ENCODE measurements at places on chromosomes 3 and 15. TPM values are rescaled to one million over a fixed set of nuclear protein-coding genes. Genes with fewer than 3 reads are reported as not detected.

The SNAPC5 gene
- total RNA-seq = 24.6 TPM

GRCh38 chr3:184241447-184242296 lies 7.1 kb downstream of the ALG3 start:
- peaks cover 8% of the 10 kb centered on the region for H3K4me1 ChIP-seq
- H3K27me3 ChIP-seq = no peaks in the 10 kb centered on the region
- no peak overlapping the region for H3K27ac ChIP-seq
- H3K4me3 ChIP-seq = no peak overlapping the region
- peak; percentile 12 for DNase-seq

The RASL12 gene
- total RNA-seq = not detected

DNA sequence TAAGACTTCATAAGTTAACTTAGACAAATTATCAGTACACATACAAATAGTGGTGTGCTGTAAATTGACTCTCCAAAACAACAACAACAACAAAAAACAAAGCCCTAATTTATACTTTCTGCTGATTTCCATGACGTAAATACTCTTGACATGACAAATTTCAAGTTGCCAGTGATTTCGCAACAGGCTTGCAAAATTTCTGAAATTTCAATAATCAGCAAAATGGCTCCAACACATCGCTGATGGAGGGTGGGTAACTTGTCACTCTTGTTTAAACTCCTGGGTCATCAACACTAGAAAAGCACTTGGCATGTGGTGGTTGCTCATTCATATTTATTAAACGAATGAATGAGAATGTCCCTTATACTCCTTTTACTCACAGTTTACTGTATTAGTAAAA lies 205.2 kb upstream of the SATB1 start:
- no peak overlapping the region for H3K4me3 ChIP-seq
- H3K27me3 ChIP-seq = no peaks in the 10 kb centered on the region
- no peak overlapping the region for H3K27ac ChIP-seq
- no peaks in the 10 kb centered on the region for H3K4me1 ChIP-seq
- DNase-seq = no peak

DNA sequence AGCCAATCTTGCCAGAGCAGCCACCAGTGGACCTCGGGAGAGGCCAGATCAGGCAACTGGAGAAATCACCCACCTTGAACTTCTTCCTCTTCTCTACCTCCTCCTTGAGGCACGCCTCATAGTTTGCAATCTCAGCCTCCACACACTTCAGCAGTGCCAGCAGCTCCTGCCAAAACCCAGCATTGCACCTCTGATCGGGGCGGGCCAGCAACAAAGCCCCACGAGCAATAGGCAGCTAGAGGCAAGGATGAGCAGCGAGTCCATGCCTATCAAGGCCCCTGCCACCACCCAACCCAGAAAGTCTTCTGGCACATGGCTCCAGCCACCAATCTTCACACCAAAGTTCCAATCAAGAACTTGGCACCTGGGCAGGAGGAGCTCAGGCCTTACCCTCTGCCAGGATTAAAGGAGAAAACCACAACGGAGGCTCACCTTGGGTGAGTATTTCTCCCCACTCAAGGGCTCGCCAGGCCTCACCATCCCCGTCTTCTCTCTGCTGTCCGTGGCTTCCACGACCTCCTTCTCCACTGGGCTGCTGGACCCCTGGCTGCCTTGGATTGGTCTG lies 42.1 kb downstream of the SEMA3G start:
- H3K27ac ChIP-seq = no peak overlapping the region
- no peaks in the 10 kb centered on the region for H3K27me3 ChIP-seq
- H3K4me3 ChIP-seq = no peak overlapping the region
- no peak for DNase-seq

DNA sequence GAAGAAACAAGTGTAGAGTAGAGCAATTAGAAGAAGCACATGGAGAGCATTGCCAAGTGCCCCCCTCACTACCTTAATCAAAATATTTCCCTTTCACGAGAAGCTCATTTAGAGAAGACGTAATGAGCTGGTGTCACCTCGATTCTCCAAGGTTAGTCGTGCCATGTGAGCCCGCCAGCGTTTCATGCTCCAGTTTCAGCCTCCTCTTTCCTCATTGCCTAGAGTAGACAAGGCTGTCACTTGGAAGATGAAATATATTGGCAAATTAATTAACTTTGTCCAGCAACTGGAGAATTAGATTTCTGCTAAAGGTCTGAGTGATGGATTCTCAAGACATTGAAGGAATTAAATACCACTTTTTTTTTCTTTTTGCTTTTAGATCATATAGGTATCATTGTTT lies 399.6 kb downstream of the TUSC7 start:
- H3K27ac ChIP-seq = no peak overlapping the region
- no peaks in the 10 kb centered on the region for H3K36me3 ChIP-seq
- DNase-seq = no peak
- H3K4me3 ChIP-seq = no peak overlapping the region

The CHRNA7 gene
- 0.23 TPM for total RNA-seq

The PLSCR2 gene
- not detected for total RNA-seq

GRCh38 chr3:37031096-37031682 lies 37.9 kb downstream of the MLH1 start:
- H3K27ac ChIP-seq = no peak overlapping the region
- no peak for DNase-seq
- no peaks in the 10 kb centered on the region for H3K4me1 ChIP-seq
- no peaks in the 10 kb centered on the region for H3K27me3 ChIP-seq

DNA sequence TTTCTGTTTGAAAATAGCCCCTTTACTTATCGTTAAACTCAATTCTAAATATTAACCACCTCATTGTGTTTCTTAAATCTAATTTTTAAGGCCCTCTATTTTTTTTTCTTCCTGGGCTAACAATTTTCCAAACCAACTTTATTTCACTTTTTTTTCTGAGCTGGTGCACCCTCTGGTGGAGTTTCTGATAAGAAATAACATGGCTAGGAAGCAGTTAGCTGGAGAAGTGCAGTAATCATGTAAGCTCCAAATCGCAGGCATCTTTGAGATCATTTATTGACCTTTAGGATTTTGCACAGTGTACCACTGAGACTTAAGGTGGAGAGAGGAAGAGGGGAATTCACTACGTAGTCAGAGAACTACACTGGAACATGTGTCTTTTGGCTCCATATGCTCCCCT lies 6.4 kb downstream of the TMEM207 start:
- no peaks in the 10 kb centered on the region for H3K4me1 ChIP-seq
- no peak overlapping the region for H3K27ac ChIP-seq
- DNase-seq = peak; percentile 30
- H3K4me3 ChIP-seq = no peak overlapping the region
- no peaks in the 10 kb centered on the region for H3K36me3 ChIP-seq

The SLC12A1 gene
- total RNA-seq = not detected

DNA sequence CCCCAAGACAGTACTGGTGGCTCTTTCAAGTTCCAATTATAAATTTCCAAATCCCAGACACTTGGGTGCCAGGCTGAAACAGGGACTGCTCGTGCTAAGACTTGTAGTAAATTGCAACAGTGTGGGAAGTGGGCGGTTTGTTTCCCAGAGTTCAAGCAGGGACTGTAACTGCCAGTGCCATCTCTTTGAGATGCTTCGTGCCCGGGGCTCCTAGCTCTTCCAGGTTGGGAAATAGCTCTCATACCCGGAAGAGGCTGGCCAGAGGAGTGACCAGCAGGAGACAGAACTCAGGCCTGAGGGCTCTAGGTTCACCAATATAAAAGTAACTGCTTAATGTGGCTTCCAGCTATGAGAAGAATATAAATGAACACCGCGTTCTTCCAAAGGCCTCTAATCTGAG lies 54.0 kb upstream of the NEO1 start:
- H3K27ac ChIP-seq = no peak overlapping the region
- H3K4me3 ChIP-seq = no peak overlapping the region
- no peaks in the 10 kb centered on the region for H3K36me3 ChIP-seq
- DNase-seq = peak; percentile 87
- peaks cover 6% of the 10 kb centered on the region for H3K4me1 ChIP-seq

The SLC51A gene
- total RNA-seq = not detected

DNA sequence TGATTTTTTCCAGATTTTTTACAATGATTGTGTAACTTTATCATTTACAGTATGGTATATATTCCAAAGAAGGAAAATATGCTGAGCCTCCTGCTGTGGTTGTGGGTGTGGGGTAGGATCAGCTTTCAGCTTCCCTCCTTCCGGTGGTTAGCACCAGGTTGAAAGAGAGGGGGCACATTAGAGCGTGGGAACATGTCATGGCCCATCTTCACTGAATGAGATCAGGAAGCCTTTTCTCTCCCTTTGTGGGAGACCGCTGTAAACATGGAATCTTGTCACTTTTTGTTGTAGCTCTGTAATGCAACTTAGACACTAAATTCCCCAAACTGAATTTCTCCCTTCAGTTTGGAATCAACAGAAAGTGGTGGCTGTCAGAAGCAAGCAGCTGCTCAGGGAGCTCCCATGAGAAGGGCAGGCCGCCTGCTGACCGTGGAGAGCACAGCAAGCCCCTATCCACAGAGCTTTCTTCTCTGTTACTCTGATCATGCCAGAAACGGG lies 86.7 kb upstream of the LIMD1 start:
- H3K27me3 ChIP-seq = no peaks in the 10 kb centered on the region
- no peak for DNase-seq
- no peak overlapping the region for H3K27ac ChIP-seq
- H3K36me3 ChIP-seq = peaks cover 3% of the 10 kb centered on the region
- H3K4me3 ChIP-seq = no peak overlapping the region

DNA sequence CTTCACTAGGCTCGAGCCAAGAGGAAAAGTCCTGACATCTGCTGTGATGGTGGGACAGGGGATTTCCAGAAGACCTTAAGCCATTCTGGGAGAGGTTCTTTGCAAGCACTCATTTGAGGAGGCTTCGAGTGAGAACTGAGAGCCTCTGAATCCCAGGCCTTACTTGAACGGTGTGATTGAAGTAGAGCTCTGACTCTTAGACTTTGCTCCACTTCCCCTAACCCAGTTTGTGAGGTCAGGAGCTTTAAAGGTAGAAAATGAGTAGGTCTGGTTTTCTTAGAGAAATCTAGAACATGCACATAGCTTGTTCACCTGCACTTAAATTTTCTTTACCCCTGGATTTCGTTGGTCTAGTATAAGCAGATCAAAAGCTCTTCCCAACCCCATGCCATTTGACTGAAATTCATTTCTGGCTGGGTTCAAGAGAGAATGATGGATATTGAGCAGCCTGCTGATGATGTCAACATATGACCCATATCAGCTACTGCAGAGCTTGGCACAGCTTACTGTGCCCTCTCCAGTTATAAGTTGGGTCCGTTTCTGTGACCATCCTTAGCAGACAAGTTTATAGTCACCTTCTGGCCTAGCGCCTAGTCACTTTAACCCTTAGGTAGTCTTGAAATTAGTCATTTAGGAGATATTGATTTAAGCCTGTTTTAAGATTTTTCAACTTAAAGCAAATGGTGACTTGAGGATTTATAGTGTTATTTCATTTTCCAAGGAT lies 229.2 kb upstream of the CHRM5 start:
- no peaks in the 10 kb centered on the region for H3K4me1 ChIP-seq
- H3K36me3 ChIP-seq = no peaks in the 10 kb centered on the region
- DNase-seq = no peak
- H3K27ac ChIP-seq = no peak overlapping the region
- H3K4me3 ChIP-seq = no peak overlapping the region
- H3K27me3 ChIP-seq = no peaks in the 10 kb centered on the region

DNA sequence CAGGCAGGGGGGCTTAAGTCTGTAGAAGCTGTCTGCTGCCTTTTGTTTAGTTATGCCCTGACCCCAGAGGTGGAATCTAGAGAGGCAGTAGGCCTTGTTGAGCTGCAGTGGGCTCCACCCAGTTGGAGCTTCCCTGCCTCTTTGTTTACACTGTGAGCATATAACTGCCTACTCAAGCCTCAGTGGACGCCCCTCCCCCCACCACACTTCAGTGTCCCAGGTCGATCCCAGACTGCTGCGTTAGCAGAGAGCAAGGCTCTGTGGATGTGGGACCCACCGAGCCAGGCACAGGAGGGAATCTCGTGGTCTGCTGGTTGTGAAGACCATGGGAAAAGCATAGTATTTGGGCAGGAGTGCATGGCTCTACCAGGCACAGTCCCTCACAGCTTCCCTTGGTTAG lies 446.8 kb upstream of the RARB start:
- H3K4me1 ChIP-seq = no peaks in the 10 kb centered on the region
- H3K27ac ChIP-seq = no peak overlapping the region
- no peaks in the 10 kb centered on the region for H3K36me3 ChIP-seq
- no peak overlapping the region for H3K4me3 ChIP-seq

Data from MCF 10A (cell line).